Left cardiac atrium (tissue), 4 donors: ENCODE measurements at places on chromosomes 12 and 14. TPM values are rescaled to one million over a fixed set of nuclear protein-coding genes. Genes with fewer than 3 reads are reported as not detected.

SNAPC1 gene
- 6.8 TPM for total RNA-seq

GZMB gene
- total RNA-seq = 0.47 TPM

RERGL gene
- total RNA-seq = 0.44 TPM

SERPINA1 gene
- total RNA-seq = 18.2 TPM

FITM1 gene
- total RNA-seq = 103 TPM

- no peak for DNase-seq
Measured at GRCh38 chr14:72590577-72590976, 303.3 kb downstream of the DPF3 start.

- DNase-seq = no peak
Measured at GRCh38 chr12:116459011-116459875, 99.9 kb upstream of the MAP1LC3B2 start.

GRCh38 chr12:16392846-16393535 is 45.5 kb downstream of the MGST1 start:
- DNase-seq = no peak

- no peak for DNase-seq
Measured at GRCh38 chr12:123264642-123265041, 7.0 kb downstream of the CDK2AP1 start.

DNA sequence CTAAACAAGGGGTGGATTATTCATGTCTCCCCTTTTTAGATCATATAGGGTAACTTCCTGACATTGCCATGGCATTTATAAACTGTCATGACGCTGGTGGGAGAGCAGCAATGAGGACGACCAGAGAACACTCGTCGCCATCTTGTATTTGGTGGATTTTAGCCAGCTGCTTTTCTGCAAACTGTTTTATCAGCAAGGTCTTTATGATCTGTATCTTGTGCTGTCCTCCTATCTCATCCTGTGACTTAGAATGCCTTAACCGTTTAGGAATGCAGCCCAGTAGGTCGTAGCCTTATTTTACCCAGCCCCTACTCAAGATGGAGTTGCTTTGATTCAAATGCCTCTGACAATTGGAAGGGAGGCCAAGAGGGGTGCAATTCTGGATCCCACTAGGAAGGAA is 5.8 kb upstream of the CCDC63 start:
- DNase-seq = no peak

DNA sequence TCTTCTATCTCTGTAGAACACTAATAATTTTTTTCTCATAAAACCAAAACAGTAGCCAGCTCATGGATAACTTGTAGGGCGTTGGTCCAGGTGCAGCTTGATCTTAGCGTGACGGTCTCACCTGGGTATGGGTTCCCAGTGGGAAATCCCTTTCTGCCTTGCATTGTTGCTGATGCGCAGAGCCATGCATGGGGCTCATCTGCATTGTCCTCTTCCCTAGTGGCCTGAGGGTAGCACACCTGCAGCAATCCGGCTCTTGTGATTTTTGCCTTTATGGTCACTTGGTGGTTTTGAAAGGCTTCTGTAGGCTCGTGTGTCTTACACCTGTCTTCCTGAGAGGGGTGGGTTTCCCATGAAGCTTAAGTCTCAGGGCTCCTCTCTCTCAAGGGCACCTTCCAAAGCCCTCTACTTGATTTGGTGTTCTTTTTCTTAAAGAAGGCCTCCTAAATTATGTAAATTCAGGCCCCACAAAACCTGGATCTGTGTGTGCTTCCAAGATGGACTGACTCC is 130.6 kb downstream of the PRKCH start:
- no peak for DNase-seq

GRCh38 chr12:34298176-34298970 is 276.1 kb downstream of the ALG10 start:
- peak; percentile 6 for DNase-seq

DNA sequence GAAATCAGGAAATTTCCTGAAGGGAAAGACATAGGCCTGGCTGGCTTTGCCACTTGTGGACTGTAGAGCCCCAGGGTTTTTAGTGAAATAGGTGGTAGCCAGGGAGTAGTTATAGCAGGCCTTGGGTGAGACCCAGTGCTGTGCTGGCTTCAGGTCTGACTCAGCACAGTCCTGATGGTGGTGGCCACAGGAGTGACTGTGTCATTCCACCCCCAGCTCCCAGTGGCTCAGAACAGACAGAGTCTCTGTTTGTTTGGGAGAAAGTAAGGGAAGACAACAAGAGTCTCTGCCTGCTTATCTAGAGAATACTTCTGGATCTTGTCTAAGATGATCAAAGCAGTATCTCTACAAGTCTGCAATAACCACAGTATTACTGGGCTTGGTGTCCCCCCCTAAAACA is 27.5 kb upstream of the OR6J1 start:
- no peak for DNase-seq

- DNase-seq = no peak
Measured at GRCh38 chr12:46722394-46723185, 103.2 kb downstream of the SLC38A4 start.

DNA sequence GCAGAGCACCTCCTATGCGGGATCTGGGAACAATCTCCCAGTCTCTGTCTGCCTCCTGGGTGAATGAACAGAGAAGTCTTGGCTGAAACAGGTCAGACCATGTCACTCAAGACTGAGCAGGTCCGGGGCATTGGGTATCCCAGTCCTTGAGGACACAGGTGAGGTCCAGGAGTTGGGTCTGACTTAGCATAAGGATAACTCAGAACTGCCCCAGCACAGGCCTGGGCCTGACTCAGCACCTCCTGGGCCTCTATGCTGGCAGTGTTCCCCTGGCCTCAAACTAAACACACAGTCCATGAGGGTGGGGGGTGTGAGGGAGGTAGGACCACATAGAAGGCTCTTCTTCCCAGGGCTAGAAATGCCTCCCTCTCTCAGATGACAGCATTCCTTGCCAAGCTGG is 1.5 kb upstream of the SDR9C7 start:
- no peak for DNase-seq

DNA sequence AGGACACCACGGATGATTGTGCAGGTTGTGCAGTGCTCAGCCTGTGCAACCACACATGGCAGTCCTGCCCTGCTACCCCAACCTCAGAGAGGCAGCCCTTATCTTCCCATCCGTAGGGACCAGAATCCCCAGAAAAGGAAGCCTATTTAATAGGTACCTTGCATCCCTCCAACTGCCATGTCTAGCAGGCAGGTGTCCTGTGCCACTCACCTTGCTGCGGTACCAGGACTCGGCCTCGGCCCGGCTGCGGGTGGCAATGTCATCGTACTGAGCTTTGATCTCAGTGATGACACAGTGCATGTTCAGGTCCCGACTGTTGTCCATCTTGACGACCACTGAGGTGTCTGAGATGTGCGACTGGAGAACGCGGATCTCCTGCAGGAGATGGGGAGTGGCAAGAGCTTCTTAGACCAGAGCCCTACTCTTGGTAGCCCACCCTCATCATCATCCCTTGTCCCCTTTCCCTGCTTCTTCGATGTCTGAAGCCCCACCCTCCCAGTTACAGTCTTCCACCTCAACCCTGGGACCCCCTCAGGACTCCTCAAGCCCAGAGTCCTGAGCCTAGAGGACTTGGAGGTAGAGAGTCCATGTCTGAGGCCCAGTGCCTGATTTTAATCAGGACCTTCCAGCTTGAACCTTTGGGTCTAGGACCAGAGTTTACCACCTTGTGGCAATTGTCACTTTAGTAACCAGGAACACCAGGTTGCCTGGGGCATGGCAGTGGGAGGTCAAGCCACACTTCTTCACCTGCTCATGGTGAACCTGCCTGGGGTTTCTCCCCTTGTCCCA is 20.5 kb downstream of the KRT7 start:
- DNase-seq = no peak

- DNase-seq = no peak
Measured at GRCh38 chr12:100445081-100445481, 28.6 kb upstream of the NR1H4 start.

DNA sequence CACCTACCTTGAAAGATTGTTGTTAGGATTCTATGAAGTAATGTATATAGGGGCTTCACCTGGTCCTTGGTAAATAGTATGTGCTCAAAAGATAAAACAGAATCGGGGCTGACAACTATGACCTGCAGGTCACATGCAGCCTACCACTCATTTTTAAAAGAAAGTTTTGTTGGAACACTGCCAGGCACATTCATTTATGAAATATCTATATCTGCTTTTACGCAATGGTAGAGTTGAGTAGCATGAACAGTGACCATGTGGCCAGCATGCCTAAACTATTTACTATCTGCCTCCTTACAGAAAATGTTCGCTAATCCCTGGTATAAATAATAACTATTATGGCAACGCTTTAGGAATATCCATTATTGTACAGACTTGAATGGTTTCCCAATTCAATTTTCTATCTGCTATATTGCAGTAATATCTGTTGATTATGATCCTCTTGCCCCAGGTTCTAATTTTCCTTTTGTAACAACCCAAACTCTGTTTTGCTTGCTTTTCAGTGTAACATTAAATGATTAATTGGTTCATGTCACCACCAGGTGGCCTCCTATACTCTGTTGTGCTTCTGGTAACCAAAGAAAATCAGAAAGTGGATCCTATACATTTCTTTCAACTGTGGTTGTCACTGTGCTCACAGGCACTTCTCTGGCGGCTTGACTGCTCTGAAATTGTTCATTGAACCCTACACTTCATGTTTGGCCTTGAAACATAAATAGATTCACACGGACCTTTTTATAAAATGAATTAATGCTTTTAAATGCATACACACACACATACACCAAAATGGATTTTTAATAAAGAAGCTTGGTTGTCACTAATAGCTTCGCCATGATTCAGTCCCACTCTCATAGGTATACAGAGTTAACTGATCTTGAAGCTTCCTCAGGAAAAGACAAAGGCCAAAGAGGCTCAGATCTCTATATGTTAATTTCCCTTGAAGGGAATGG is 227.7 kb upstream of the NPAS3 start:
- no peak for DNase-seq

DNA sequence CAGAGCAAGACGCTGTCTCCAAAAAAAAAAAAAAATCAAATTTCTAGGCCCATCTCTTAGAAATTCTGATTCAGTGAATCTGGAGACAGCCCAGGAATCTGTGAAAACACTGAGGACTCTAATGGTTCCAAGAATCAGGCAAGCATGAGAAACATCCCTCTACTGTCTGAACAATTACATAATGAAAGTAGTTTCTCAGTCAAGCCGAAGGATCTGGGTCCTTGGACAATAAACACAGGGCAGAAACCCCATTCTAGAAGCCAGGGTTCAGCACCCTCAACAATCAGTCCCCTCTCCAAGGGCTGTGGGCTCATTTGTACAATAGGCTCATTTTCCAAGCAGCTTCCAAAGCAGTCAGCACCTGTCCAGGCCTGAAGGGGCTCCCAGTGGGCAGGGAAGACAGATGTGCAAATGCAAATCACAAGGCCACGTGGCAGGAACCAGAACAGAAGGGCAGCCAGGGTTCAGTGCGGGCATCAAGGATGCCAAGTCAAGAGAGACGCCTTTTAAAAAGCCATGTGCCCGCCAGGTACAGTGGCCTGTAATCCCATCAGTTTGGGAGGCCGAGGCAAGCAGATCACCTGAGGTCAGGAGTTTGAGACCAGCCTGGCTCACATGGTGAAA is 96.1 kb downstream of the KSR2 start:
- no peak for DNase-seq

GRCh38 chr12:12909995-12910420 is 18.6 kb downstream of the GPRC5A start:
- no peak for DNase-seq
